Mucosa of descending colon (tissue), 3 donors: ENCODE measurements at places on chromosomes 6 and 20. TPM values are rescaled to one million over a fixed set of nuclear protein-coding genes. Genes with fewer than 3 reads are reported as not detected.

DNA sequence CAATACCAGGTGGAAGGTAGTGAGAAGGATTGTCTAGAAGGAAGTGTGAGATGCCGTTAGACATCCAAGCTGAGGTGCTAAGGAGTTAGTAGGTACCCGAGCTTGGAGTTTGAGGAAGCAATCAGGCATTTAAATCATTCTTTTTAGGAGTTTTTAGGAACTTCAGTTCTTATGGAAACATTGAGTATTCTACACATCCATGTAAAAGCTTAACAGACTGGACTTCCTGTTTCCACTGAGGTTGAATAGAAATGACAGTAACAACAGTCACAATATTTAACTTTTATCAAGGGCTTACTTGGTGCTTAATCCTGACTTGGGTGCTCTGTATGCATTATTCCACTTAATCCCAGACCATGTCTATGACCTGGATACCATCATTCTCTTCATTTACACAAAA, 136.4 kb downstream of the UST start:
- no peak for DNase-seq

SNX5 gene
- 105 TPM for total RNA-seq

GRCh38 chr6:142417331-142417750, 115.5 kb downstream of the ADGRG6 start:
- DNase-seq, result no peak

GRCh38 chr6:169866668-169867521, 115.5 kb downstream of the ERMARD start:
- DNase-seq, result no peak

DNA sequence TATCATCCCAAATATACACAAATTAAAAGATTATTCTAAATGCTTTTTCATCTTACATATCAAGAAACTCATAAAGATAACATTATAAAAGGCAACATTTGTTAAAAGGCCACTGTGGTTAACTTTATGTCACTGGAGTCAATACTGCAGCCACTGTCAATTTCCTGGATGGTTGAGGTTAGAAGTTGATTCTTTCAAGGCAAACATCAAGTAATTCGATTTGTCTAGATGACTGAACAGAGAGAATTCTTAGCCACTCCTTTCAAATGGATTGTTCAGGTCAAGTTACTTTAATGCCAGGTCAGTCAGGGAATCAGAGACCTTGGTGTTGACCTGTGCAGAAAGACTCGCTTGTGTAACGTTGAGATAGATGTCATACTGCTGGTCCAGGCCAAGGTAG, 44.4 kb upstream of the SIM1 start:
- no peak for DNase-seq

- DNase-seq, result no peak
These were observed 33.9 kb downstream of the EDN1 start for GRCh38 chr6:12324099-12324498.

GRCh38 chr20:44946271-44946852, 13.8 kb downstream of the TOMM34 start:
- DNase-seq, result no peak

DNA sequence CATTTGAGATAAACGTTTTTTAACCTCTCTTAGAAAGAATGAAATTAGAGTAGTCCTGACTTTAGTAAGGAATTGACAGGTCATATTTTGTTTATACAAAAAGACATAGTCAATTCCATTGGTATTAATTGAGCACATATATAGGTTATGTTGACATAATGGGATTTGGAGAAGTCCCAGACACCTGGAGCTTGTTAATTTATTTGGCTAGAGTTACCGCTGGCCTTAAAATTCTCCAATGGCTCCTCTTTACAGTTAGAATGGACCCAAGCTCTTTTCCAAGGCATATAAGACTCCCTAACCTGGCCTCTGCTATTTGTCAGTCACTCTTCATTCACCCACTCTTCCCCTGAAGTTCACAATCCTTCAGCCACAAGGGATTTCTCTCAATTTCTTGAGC, 221.3 kb downstream of the CBLN4 start:
- no peak for DNase-seq

TMEM74B gene
- total RNA-seq, result 0.38 TPM

GRCh38 chr6:32075781-32076180, 33.4 kb downstream of the TNXB start:
- DNase-seq, result no peak

DNA sequence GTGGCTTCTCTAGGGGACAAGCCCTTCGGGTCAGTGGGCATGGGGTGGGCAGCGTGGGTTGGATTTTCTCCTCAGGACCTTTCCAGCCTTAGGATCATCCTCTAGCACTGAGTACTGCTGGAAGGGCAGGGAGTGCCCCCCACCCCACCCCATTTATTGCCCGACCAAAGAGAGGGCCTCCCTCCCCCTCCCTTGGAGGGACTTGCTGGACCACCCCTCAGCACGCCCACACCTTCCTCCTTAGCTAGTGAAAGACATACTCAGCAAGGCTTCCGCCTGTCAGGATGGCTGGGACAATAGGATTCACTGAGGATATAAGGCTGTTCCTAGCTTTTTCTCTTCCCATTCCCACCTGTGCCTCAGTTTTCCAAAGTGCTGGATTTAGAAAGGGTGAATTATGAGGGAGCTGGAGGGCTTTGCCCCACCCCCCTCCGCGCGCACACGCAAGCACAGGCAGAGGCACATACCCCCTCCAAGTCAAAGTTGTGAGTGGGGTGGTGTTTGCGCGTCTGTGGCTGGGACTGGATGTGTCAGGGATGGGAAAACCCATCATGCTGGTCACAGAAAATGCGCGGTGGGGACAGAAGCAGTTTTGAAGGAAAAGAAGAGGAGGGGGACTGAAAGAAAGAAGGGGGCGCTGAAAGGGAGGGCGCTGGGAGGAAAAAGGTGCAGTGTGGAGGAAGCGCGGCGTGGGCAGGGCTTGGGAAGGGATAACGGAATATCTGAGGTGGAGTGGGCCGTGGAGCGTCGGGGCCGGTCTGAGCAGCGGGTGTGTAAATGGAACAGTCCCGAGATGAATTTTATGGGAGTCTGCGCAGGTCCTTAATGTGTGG, 693 bp upstream of the SLC29A1 start:
- DNase-seq, result no peak

PTK6 gene
- total RNA-seq, result 87.1 TPM

PKHD1 gene
- 0.20 TPM for total RNA-seq

GRCh38 chr6:69584913-69585729, 211.7 kb downstream of the LMBRD1 start:
- no peak for DNase-seq

TINAG gene
- total RNA-seq, result 55.5 TPM

GRCh38 chr6:107198631-107199416, 83.5 kb upstream of the BEND3 start:
- no peak for DNase-seq

DNA sequence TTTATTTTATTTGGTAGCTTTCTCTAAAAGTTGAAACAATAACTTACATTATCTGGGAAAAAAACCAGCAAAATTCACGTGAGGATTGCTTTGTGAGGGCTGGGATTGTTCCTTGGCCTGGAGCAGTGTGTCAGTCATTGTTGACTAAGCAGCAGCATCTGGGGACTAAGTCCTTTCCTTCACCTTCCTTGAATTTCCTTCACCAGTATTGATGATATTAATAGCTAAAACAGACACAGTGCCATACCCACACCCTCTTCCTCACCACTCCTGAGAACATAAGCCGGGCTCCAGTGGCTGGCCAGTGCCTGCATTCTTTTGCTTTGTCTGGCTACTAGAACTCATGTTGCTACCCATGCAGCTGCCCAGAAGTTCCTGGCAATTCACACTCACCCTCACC, 23.7 kb downstream of the PLCB1 start:
- DNase-seq, result no peak

CDH26 gene
- 1.4 TPM for total RNA-seq

GRCh38 chr20:48406498-48406897, 421.3 kb downstream of the PREX1 start:
- DNase-seq, result no peak

GRCh38 chr6:170448751-170449630, 104.1 kb downstream of the PSMB1 start:
- DNase-seq, result no peak

CCN5 gene
- total RNA-seq, result 1.7 TPM

SEMG1 gene
- not detected for total RNA-seq

GRCh38 chr6:117409420-117409819, 16.3 kb downstream of the ROS1 start:
- DNase-seq, result no peak

DNA sequence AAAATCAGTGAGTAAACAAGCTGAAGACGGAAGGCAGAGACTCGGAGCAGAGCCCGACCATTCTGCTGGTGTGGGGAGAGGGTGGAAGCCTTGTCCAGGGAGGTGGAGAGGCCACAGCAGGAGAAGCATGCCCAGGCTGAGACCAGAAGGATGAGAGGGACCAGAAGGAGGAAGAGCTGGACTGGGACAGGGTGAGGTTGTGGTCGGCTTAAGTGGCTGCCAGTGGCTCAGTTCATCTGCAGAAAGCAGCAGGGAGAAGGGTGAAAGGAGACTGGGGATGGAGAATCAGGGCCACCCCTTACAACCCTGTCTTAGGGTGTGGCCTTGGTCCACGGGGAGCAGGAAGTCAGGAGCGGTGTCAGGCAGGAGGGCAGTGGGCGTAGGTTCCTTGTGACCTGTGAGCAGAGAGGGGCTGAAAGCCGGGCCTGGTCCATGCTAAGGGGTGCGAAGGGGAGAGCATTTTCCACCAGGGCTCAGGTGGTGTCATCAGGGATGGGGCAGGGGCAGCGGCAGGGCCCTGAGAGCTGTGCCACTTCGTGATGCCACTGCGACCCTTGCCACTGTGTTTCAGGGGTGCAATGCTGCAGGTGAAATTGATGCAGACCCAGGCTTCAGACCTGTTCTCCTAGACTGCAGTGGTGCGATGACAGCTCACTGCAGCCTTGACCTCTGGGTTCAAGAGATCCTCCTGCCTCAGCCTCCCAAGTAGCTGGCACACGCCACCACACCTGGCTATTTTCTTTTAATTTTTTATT, 81.1 kb downstream of the TTLL2 start:
- DNase-seq, result no peak

VSX1 gene
- total RNA-seq, result not detected

DNA sequence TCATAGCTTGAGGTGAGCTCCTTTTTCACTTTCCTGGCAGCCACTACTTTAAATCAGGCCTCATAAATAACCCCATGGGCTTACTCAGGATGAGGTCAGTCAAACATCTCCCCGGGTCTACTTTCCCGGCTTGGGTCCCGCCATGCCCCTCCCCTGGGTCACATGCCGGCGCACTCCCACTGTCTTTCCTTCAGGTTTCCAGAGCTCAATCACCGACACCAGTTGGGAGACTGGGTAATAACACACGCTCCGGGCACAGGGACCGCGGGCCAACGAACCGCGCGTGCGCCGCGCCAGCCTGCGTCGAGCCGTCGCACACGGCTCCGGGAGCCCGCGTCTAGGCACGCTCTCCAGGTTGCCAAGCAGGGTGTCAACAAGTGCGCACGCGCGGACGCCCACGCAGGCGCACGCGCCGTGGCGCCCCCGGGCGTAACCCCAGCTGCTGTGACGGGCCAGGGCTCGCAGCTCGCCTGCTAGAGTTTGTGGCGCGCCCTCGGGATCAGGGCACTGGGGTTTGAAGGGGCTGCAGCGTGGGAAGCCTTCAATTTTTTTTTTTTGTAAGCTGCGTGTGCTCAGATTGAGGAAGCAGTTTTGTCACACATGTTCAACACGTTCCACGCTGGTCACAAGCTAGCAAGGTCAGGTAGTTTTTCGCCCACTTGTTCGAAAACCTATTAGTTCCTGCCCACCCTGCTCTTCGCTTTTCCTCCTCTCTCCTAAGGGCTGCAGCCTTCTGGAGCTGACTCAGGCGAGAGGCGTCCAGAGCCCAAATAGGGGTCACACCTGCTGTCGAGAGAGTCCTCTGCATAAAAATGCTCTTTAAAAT, 31.8 kb downstream of the TFAP2B start:
- no peak for DNase-seq

DNA sequence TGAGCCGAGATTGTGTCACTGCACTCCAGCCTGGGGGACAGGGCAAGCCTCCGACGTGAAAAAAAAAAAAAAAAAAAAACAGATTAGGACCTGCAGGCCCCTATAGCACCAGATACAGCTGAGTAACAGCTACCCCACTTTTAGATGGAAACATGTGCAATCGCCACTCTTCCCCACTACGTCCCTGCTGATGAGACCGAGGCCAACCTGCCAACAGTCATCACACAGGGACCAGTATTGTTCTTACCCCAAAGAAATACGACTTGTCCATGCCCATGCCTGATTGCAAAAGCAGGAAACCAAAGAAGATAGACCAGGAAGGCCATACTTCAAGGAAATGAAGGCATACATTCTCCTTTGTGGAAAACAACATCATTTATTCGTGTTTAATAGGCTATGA, 45.8 kb downstream of the ZMYND8 start:
- no peak for DNase-seq

- DNase-seq, result peak; percentile 62
These were observed 3.2 kb downstream of the RBM38 start for GRCh38 chr20:57394121-57395082.

DNA sequence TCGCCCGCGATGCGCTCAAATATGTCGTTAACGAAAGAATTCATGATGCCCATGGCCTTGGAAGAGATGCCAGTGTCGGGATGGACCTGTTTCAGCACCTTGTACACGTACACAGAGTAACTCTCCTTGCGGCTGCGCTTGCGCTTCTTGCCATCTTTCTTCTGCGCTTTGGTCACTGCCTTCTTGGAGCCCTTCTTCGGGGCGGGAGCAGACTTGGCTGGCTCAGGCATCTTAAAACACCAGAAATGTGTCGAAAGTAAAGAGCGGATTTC, 36.4 kb downstream of the HFE start:
- no peak for DNase-seq

GRCh38 chr20:57732226-57732625, 22.4 kb upstream of the PMEPA1 start:
- no peak for DNase-seq

GRCh38 chr6:20178327-20178726, 33.9 kb downstream of the MBOAT1 start:
- no peak for DNase-seq

CCR6 gene
- total RNA-seq, result not detected

GRCh38 chr6:30005482-30005881, 55.6 kb upstream of the POLR1H start:
- DNase-seq, result no peak
